Brain (organoid and tissue), 16 donors: ENCODE measurements at places on chromosomes 12 and 14.

- DNase-seq: no peak
Observed at GRCh38 chr14:34122081-34122480, 171.2 kb upstream of the EGLN3 start.

DNA sequence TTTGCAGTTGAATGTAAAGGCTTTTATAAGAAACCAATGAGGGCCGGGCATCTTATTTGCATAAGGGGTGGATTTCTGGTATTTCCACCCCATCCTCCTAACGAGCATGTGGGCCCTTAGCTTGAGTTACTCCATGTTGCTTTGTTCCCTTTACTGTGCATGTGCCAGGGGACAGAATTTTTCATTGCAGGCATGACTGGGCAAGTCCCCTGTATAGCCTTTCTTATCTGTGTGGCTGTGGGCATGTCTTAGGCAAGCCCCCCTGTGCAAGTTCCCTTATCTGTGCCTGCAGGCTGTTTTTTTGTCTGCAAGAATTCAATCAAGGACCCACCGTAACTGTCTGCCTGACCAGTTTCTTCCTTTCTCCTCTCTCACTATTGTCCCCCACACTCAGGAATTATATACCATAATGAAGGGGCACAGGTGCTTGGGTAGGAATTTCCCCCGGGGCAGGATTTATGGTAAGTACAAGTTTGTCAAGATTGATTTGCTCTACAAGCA, 152.2 kb upstream of the CNOT2 start:
- DNase-seq: no peak

DNA sequence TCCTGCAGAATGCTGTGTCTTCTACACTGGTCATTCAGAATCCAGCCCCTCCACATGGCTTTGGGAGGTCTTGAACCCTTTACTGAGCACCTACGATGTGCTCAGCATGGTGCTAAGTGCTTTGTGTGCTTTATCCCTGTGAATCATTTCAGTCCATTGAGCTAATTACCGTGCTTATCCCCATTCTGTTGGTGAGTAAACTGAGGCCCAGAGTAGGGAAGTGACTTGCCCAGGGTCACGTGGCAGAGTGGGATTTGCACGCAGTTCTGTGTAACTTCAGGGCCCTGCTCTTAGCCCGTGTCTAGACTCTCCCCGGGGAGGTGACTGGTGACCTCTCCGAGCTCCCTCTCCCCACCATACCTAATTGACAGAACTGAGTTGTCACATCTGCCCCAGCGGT, 27.4 kb downstream of the MVK start:
- DNase-seq: no peak

- DNase-seq: peak; percentile 7
Observed at GRCh38 chr12:76864791-76865400, 13.9 kb downstream of the CSRP2 start.

DNA sequence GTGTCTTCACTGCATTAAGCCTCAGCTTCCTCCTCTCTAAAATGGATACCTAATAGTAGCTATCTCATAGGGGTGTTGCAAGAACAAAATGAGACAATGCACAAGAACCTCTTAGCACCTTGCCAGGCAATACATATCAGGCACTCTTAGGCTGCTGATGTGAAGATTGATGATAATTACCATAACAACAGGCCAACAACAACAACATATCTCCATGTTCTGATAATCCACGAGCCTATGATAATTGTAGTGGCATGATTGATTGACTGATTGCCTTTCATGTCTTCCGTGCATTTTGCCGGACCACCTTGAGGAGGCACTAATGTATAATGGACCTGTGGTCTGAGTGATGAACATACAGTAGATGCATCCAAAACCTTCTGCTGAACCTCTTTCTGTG, 50.7 kb upstream of the WSCD2 start:
- DNase-seq: no peak

GRCh38 chr14:91185721-91186120, 58.8 kb downstream of the GPR68 start:
- DNase-seq: no peak

DNA sequence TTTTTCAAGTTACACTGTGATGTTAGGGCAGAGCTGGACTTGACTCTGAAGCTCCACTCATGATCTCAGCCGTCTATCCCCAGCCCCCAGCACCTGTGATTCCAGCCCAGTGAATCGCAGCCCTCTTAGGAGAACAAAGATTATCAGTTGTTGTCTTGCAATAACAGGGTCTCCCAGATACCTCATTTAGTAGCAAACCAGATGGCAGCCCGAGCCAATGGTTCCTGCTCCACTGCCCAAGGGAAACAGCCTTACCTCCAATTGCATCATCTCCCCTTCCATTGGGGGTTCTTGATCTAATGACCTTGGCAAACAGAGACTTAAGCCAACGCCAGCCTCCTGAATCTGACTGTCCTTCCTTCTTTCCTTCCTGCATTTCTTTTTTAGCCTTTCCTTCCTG, 371.2 kb downstream of the BCL11B start:
- DNase-seq: no peak

- peak; percentile 46 for DNase-seq
Observed at GRCh38 chr12:75960086-75960910, 71.3 kb downstream of the PHLDA1 start.

GRCh38 chr12:57744194-57744776, 554 bp upstream of the TSPAN31 start:
- no peak for DNase-seq

- DNase-seq: no peak
Observed at GRCh38 chr12:16300122-16300521, 22.6 kb upstream of the SLC15A5 start.

- DNase-seq: no peak
Observed at GRCh38 chr14:65160091-65160490, 57.8 kb upstream of the MAX start.

- DNase-seq: no peak
Observed at GRCh38 chr14:58517592-58517991, 90.1 kb downstream of the KIAA0586 start.

GRCh38 chr14:76235628-76236027, 83.9 kb downstream of the GPATCH2L start:
- no peak for DNase-seq

DNA sequence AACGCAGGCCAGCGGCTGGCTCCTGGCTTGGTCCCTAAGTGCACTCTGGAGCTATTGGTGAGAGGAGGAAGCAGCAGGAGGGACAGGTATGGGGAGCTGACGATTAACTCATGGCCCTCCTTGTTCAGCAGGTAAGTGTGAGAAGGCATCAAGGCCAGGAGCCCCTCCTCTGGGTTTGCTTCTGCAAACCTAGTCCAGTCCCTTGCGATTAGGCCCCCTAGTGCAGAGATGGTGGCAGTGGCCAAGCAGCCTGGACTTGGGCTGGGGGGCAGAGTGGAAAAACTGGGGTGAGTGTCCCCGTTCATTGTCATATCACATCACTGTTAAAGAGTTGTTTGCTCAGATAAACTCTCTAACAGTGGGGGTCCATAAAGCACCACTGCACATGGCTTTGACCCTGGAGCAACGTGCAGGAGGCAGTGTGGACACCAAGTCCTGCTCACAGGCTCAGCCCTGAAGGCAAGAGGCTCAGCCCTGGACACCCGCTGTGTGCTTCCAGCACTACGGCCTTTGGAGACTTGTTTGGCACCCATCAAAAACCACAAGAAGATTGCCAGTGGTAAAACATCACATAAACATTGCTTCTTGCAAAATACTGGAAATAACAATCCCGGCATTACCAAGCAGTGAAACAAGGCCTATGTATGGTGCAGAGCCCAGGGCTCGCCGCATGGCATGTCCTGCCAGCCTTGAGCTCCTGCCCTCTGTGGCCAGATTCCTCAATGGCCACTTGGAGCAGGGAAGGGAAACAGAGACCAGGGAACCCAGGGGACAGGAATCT, 184.3 kb upstream of the RTL1 start:
- no peak for DNase-seq

GRCh38 chr12:64598831-64599230, 11.5 kb upstream of the RASSF3 start:
- no peak for DNase-seq

- peak; percentile 79 for DNase-seq
Observed at GRCh38 chr12:75888874-75889613, 142.5 kb downstream of the PHLDA1 start.

DNA sequence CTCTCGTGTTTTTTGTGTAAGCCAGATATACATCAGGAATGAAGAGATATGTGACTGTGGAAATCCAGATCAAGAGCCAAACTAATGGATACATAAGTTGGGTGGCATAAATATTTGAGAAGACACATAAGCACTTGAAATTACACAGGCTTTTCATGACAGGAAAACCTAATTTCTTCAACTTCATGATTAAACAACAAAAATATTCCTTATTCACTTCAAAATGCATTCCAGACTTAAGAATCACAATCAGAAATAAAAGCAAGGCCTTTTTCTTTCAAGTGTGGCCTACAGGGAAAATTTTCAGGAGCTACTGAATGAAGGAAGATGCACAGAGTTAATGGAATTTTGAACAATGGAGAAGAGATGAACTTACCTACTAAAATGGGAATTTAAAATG, 515.6 kb downstream of the FOXG1 start:
- no peak for DNase-seq

DNA sequence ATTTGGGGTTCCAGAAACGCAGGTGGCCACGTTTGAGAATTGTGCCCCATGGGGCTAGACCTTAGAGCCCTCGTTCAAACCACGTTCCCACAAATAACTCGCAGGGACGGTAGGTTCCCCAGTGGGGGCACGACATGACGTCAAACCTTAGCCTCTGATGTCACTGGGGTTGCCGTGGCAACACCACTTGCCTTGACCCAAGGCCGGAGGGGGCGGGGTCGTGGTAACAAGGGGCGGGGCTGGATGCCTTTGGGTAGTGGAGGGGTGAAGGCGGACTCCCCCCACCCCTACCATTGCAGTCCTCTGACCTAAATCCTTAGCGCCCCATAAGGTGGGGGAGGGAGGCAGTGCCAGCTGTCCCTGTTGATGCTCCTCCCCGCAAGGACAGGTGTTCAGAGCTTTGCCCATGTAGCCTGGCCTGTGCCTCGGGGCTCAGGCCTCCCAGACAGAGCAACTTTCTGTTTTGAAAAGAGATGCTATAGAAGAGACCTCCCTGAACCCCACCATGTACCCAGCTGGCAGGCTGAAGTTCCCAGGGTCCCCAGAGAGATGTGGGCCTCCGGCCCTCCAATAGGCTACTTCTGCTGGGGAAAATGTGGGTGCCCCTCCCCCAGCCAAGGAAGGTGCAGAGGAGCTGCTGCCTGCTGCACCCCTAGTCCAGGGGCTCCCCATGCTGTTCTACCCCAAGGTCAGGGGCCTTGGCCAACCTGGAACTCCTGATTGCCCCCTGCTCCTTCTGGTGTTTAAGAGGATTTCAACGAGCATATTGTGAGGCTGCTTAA, 1.9 kb downstream of the FAM222A start:
- DNase-seq: no peak

GRCh38 chr12:106739815-106740530, 34.5 kb upstream of the RIC8B start:
- no peak for DNase-seq

- no peak for DNase-seq
Observed at GRCh38 chr12:65300679-65301349, 22.3 kb downstream of the MSRB3 start.

GRCh38 chr12:133129368-133130037, 571 bp downstream of the ZNF891 start:
- no peak for DNase-seq

DNA sequence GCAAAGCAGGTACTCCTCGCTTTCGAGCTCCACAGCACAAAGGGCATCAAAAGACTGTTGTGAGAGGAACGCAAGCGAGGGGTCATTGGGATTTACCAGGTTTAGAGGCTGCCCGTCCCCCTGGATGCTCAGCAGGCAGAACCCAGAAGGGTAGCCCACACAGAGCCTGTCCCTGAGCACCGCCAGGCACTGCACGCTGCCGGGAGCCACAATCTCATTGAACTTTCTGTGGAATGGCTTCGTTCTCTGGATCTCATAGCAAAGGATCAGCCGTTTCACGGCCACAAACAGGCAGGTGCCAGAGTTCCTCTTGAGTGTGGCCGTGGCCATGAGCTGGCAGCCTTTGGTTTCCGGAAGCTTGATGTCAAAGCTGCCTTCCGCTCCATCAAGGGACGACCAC, 21.5 kb downstream of the AMN start:
- no peak for DNase-seq

- no peak for DNase-seq
Observed at GRCh38 chr12:14369311-14369710, 3.8 kb downstream of the ATF7IP start.

- DNase-seq: no peak
Observed at GRCh38 chr12:113135178-113136127, at the start of gene RASAL1. TSS of gene RASAL1 (minus strand) at chr12:113135761. CDS start at chr12:113135462, 299 bp downstream.

- peak; percentile 61 for DNase-seq
Observed at GRCh38 chr12:121668750-121669520, 519 bp downstream of the MORN3 start.
